ENCODE measurements at places on chromosomes 5 and 9.

DNA sequence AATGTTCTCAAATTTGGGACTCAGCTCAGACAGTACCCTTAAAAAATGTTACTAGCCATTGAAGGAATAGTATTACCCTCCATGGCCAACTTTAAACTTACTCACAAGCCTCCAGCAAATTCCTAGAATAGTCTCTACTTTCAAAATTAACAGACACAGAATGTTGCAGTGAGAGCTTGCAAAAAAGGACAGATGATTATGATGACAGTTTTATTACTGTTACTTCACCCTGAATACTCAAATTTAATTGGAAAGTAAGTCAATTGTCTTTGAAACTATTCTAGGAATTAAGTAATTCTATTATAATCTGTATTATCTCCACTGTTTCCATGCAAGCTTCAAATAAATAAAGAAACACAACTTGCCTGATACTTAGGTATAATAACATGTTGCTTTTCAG lies 288.3 kb downstream of the SLF1 start:
- no peak for DNase-seq

GRCh38 chr5:174352681-174353080 lies 307.2 kb downstream of the NSG2 start:
- no peak for DNase-seq

- no peak for DNase-seq
Measured at GRCh38 chr9:4657426-4658159, 4.5 kb upstream of the PLPP6 start.

DNA sequence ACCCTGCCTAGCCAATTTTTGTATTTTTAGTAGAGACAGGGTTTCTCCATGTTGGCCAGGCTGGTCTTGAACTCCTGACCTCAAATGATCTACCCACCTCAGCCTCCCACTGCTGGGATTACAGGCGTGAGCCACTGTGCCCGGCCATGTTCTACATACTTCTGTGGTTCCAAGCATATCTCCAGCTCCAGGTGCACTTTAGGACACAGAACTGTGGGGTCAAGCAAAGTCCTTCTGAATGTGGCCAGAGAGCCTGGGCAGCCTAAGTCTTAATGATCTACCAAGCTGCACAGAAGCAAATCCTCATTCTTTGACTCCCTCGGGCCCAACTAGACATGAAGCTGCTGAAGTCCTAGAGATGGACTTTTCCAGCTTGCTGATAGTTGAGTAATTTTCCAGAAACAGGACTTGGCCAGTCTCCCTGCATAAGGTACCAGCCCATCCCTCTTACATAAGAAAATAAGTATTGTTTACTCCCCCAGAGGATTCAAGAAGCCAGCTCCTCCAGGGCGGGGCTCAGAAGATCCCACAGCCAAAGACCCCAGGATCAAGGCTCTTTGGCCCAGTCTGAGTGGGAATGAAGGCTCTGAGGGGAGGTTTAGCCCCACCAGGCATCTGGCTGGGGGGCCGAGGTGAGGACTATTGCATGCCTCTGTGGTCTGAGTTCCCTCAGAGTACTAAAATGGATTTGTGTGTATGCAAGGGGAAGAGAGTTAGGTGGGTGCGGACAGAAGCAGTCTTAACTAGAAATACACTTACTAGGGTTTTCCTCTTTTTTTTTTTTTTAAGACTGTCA lies 8.7 kb downstream of the CLTB start:
- no peak for DNase-seq
